Amniotic stem cell (primary cell): ENCODE measurements at places on chromosomes 3 and 15.

DNA sequence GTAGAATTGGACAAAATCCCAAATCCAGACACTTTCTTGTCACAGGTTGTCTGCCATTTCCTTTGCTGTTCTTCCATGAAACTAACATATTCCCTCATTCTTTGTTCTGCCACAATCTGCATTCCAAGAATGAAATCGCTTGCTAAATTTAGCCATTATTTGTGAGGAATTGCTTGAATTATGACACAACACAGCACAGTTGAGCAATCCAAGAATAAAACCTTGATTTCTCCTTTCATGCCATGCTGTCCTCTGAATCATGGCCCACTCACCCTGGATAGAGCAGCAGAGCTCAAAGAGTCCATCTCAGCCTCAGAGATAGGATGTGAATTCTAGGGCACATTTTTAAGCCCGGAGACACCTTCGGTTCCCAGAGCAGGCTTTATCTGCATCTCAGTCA, 35.2 kb upstream of the GREM1 start:
- DNase-seq: peak; percentile 75

- DNase-seq: no peak
Measured at GRCh38 chr15:98382139-98382538, 266.2 kb upstream of the IGF1R start.

GRCh38 chr3:159828542-159828943, 160.1 kb upstream of the IL12A start:
- peak; percentile 25 for DNase-seq

- DNase-seq: no peak
Measured at GRCh38 chr3:152210697-152211096, 58.0 kb upstream of the MBNL1 start.

GRCh38 chr3:106013971-106014370, 145.2 kb upstream of the CBLB start:
- no peak for DNase-seq

GRCh38 chr3:82053236-82053635, 291.8 kb upstream of the GBE1 start:
- no peak for DNase-seq
